ENCODE measurements at places on chromosomes 7 and 10.

DNA sequence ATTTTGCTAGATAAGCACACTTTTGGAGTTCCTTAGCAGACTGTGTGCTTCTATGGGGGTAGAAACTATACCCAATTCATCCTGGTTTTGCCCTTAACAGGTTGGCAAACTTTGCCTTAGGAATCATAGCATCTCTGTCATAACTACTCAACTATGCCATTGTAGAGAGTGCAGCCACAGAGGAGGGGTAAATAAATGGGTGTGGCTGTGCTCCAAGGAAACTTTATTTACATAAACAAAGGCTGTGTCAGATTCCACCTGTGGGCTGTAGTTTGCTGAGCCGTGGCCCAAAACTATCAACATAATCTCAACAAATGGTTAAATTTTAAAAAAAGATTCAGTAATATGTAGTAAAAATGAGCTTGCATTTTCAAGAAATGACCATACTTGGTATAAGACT lies 51.6 kb upstream of the LAMB1 start:
- no peak for DNase-seq

DNA sequence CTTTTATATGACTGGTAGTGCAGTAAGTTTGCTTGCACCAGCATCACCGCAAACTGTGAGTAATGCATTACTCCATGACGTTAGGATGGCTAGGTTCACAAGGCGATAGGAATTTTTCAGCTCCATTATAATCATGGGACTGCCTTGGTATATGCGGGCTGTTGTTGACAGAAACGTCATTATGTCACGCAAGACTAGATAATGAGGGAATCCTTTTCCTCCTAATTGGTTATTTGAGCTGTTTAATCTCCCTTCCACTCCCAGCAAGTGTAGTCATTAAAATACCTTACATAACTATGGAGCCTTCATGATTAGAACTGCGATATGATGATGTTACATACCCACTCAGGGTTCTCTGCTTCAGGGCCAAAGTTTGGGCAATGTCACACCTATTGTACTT lies 17.3 kb downstream of the KLLN start:
- no peak for DNase-seq

DNA sequence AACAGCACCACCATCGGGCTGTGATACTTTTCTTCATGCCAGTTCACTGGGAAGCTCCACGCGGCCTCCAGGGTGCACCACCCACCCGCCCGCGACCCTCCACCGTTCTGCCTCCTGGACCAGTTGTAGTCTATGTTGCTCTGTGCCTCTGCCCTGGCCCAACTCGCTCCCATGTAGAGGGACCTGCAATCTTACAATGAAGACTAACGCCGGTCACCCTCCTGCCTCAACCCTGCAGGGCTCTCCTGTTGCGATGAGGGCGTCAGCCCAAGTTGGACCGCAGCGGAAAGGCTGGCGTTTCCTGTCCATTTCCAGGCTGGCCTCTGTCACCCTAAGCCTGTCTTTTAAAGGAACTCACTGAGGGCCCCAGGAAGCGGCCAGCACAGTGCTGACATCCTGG lies 34.9 kb downstream of the IL15RA start:
- DNase-seq, result no peak

- DNase-seq, result no peak
These were observed 18.7 kb upstream of the PTF1A start for GRCh38 chr10:23173214-23174073.

DNA sequence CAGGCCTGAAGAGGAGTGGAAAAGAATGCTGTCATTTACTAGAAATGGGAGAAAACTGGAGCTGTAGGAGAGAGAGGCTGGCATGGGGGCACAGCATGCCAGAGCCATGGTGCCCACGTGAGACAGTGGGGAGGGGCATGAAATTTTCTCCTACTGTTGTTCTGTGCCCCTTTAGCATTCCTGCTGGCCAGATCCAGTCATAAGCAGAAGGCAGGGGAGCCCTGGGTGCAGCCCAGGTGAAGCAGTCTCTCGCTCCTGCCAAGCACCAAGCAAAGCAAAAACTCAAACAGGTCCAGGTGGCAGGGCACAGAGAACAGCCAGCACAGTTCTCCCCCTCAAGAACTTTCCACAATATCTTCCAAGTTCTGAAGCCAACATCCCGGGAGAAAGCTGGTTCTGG lies 383.2 kb downstream of the TCERG1L start:
- no peak for DNase-seq

GRCh38 chr7:19401461-19401860 lies 256.2 kb upstream of the FERD3L start:
- DNase-seq, result no peak

DNA sequence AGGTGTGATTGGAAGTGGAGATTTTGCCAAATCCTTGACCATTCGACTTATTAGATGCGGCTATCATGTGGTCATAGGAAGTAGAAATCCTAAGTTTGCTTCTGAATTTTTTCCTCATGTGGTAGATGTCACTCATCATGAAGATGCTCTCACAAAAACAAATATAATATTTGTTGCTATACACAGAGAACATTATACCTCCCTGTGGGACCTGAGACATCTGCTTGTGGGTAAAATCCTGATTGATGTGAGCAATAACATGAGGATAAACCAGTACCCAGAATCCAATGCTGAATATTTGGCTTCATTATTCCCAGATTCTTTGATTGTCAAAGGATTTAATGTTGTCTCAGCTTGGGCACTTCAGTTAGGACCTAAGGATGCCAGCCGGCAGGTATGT lies 13.6 kb downstream of the STEAP2 start:
- DNase-seq, result no peak

GRCh38 chr10:70715853-70716795 lies 43.8 kb downstream of the ADAMTS14 start:
- DNase-seq, result no peak

- no peak for DNase-seq
These were observed 254.7 kb downstream of the STK31 start for GRCh38 chr7:23964715-23965114.
